ENCODE measurements at places on chromosomes 12 and 14. TPM values are rescaled to one million over a fixed set of nuclear protein-coding genes. Genes with fewer than 3 reads are reported as not detected.

- H3K36me3 ChIP-seq = no peaks in the 10 kb centered on the region
- H3K4me1 ChIP-seq = peaks cover 6% of the 10 kb centered on the region
- no peak for DNase-seq
- no peak overlapping the region for H3K4me3 ChIP-seq
These were observed 48.3 kb downstream of the STXBP6 start for GRCh38 chr14:25001601-25002000.

GRCh38 chr14:101862177-101862576 is 100.7 kb downstream of the PPP2R5C start:
- H3K4me1 ChIP-seq = no peaks in the 10 kb centered on the region
- H3K4me3 ChIP-seq = no peak overlapping the region
- no peaks in the 10 kb centered on the region for H3K27me3 ChIP-seq
- peaks cover 7% of the 10 kb centered on the region for H3K36me3 ChIP-seq

DNA sequence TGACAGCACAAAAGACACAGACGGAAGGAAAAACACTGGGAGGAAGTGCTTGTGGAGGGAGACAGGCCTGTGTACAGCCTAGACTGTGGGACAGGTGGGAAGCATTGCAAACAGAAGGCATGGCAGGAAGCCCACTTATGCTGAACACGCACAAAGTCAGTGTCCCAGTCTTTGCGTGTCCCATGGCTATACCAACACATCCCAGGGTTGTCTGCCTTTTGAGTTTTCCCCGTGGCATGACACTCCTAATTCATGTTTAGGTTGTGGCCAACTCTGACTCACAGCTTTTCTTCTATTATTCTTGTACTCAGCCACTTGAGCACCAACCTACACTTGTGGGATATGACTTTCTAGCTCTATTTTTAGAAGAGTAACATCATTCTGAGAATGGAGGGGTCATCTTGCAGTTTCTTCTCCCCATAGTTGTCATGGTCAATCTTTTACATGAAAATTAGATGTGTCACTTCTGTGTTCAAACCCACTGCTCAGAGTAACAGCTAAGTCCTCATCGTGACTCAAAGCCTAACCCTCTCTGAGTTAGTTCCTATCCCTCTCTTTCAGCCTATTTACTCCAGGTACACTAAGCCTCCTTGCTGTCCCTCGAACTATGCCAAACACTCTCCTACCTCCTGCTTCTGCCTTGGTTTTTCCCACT is 27.5 kb upstream of the JPH4 start:
- no peaks in the 10 kb centered on the region for H3K36me3 ChIP-seq
- no peaks in the 10 kb centered on the region for H3K27me3 ChIP-seq
- no peak overlapping the region for H3K4me3 ChIP-seq
- no peaks in the 10 kb centered on the region for H3K4me1 ChIP-seq
- H3K27ac ChIP-seq = no peak overlapping the region

- peaks cover 37% of the 10 kb centered on the region for H3K4me1 ChIP-seq
- DNase-seq = no peak
- H3K27ac ChIP-seq = peak overlapping the region; percentile 90
- H3K4me3 ChIP-seq = no peak overlapping the region
- no peaks in the 10 kb centered on the region for H3K36me3 ChIP-seq
- H3K27me3 ChIP-seq = no peaks in the 10 kb centered on the region
These were observed 2.9 kb upstream of the BIN2 start for GRCh38 chr12:51326698-51327439.

GRCh38 chr14:55769877-55770276 is 189.9 kb downstream of the KTN1 start:
- no peaks in the 10 kb centered on the region for H3K36me3 ChIP-seq
- H3K27ac ChIP-seq = no peak overlapping the region
- H3K4me3 ChIP-seq = no peak overlapping the region
- no peak for DNase-seq
- H3K27me3 ChIP-seq = no peaks in the 10 kb centered on the region
- no peaks in the 10 kb centered on the region for H3K4me1 ChIP-seq

- H3K27ac ChIP-seq = no peak overlapping the region
- H3K36me3 ChIP-seq = peaks cover 18% of the 10 kb centered on the region
- H3K27me3 ChIP-seq = no peaks in the 10 kb centered on the region
- H3K4me3 ChIP-seq = no peak overlapping the region
- no peak for DNase-seq
These were observed 41.2 kb downstream of the TMEM116 start for GRCh38 chr12:111971800-111972199.

DNA sequence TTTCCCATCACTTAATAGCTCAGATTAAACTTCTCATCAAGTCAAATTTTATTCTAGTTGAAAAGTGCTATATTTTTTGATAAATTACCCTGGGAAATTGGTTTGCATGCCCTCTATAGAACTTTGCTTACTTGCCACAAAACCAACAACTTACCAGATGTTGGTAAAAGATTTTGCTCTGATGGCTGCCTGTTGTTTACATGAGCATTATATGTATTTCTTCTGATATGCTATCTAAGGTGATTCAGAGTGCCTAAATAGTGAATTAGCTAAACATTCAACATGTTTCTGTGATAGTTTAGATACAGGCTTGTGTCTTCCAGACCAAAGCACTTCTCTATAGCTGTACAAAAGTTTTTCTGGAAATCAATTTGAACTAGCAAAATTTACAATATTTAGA is 51.0 kb downstream of the PPM1A start:
- no peaks in the 10 kb centered on the region for H3K4me1 ChIP-seq
- H3K27me3 ChIP-seq = no peaks in the 10 kb centered on the region
- H3K4me3 ChIP-seq = no peak overlapping the region
- DNase-seq = no peak

GRCh38 chr14:30114051-30114450 is 186.4 kb upstream of the PRKD1 start:
- no peaks in the 10 kb centered on the region for H3K4me1 ChIP-seq
- H3K27me3 ChIP-seq = no peaks in the 10 kb centered on the region
- no peak for DNase-seq
- no peak overlapping the region for H3K4me3 ChIP-seq
- H3K36me3 ChIP-seq = no peaks in the 10 kb centered on the region

DNA sequence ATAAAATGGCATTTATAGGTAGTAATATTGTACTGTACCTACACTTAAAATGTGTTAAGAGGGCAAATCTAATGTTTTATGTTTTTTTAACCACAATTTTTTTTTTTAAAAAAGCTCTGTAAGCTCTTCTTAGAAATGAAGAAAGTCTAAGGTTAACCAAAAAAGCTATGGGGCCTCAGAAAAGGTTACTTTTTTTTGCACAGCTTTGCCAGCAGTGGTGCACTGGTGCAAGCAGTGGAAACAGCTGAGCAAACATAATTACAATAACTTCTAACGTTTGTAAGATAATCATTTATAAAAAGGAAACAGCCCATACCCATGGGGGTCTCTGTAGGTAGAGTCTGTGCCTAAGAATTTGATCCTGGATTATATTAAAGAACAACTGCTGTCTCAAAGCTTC is 85.1 kb upstream of the NID2 start:
- H3K4me1 ChIP-seq = no peaks in the 10 kb centered on the region
- DNase-seq = no peak

LBHD2 gene
- not detected for total RNA-seq

SYNDIG1L gene
- not detected for total RNA-seq

ITFG2 gene
- total RNA-seq = 14.3 TPM

OTX2 gene
- total RNA-seq = not detected

Measured in esophagus squamous epithelium (tissue), 5 donors.